Purkinje cell (primary cell): ENCODE measurements at places on chromosomes 3 and 15. TPM values are rescaled to one million over a fixed set of nuclear protein-coding genes. Genes with fewer than 3 reads are reported as not detected.

CAND2 gene
- polyA plus RNA-seq = 2.6 and 3.4 TPM in 2 replicates

CCR8 gene
- polyA plus RNA-seq = not detected in 2 replicates

TRH gene
- polyA plus RNA-seq = 0.40 TPM in 1 of 2 replicates, not detected in the other

COL6A5 gene
- polyA plus RNA-seq = not detected in 2 replicates

ANKRD63 gene
- not detected in 2 replicates for polyA plus RNA-seq

TCTA gene
- polyA plus RNA-seq = 7.7 and 9.9 TPM in 2 replicates

PHLDB2 gene
- 0.55 and 0.77 TPM in 2 replicates for polyA plus RNA-seq
